ENCODE measurements at places on chromosomes 5 and 9. TPM values are rescaled to one million over a fixed set of nuclear protein-coding genes. Genes with fewer than 3 reads are reported as not detected.

DNA sequence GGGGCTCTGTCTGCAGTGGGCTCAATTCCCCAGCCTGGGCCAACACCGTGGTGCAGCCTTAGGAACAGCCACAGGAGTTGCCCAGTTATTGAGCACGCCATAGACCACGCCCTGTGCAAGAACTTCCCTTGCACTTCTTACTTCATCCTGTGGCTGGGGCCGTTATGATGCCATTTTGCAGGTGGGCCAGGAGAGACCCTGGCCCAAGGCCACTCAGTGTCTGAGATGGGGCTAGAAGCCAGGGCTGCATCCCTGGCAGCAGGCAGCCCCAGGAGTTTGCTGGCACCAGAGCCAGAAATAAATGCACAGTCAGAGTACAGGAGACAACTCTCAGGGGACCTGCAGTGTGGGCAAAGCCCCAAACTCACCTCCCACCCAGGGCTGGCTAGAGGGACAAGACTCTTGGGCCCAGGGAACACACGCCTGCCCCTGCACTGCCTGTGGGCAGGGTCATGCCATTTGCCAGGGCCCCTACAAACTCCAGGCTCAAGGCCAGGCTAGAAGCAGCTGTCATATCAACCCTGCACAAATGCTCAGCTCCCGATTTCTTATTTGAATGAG is 6.7 kb downstream of the CORO2A start:
- DNase-seq: no peak

- no peak for DNase-seq
Measured at GRCh38 chr5:149313151-149313841, 32.0 kb upstream of the GRPEL2 start.

GRCh38 chr5:93894601-93895354 is 153.4 kb upstream of the POU5F2 start:
- DNase-seq: no peak

DNA sequence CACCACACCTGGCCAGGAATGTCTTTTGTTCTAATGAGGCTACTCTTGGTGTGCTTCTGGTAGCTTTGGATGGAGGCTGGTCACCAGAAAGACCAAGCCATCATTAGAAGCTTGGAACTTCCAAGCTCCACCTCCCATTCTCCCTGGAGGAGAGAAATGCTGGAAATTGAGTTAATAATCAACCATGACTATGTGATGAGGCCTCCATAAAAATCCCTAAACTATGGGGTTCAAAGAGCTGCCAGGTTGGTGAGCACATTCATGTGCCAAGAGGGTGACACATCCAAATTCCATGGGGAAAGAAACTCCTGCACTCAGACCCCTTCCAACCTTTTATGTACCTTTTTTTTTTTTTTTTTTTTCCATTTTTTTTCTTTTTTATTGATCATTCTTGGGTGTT is 105.5 kb upstream of the SPATA31C2 start:
- DNase-seq: no peak

GRCh38 chr5:31104775-31105174 is 88.7 kb upstream of the CDH6 start:
- DNase-seq: no peak

DNA sequence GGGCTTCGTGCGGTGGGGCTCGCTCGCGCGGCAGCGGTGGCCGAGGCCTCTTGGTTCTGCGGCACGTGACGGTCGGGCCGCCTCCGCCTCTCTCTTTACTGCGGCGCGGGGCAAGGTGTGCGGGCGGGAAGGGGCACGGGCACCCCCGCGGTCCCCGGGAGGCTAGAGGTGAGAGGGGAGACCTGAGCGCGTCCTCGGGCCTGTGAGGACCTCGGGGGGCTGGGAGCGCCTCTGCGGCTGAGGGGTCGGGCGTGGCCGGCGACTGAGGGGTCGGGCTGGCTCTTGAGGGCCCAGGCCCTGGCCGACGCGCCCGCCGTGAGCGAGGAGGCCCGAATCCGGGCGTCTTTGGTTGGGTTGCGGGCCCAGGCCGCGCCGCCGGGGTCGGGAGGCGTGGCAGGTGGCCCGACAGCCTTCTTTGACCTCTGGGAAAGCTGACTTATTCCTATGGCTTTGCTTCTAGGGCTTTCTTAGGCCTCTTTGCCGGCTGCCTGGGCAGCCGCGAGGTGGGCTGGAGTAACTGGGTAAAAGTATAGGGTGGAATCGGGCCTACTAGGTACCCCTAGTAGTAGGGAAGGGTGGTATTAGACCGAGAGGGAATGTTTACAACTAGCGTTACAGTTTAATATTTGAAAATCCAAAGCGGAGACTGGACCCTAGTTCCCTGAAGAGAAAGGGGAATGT is at the start of gene CANX:
TSS of gene CANX (plus strand) at position 33 of the 681 bp plus-strand sequence. CDS start 6,715 bp downstream, outside the sequence.
- no peak for DNase-seq

DNA sequence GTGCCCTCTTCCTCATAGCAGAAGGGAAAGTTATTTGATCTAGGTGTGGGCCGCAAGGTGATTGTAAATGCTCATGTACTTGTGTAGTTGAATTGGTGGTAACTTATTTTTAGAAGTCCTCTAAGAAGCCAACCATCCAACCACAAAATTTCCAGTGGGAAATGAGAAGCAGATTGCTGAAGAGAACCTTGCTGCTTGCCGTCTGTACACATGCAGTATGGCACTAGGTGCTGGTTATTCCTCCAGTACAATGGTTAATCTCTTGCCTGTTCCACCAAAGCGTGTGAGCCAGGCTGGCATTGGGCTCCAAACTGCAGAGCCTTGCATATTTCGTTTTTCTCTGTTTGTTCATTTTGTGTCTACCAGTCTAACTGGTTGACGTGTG is 28.0 kb downstream of the PIP5K1B start:
- no peak for DNase-seq

DNA sequence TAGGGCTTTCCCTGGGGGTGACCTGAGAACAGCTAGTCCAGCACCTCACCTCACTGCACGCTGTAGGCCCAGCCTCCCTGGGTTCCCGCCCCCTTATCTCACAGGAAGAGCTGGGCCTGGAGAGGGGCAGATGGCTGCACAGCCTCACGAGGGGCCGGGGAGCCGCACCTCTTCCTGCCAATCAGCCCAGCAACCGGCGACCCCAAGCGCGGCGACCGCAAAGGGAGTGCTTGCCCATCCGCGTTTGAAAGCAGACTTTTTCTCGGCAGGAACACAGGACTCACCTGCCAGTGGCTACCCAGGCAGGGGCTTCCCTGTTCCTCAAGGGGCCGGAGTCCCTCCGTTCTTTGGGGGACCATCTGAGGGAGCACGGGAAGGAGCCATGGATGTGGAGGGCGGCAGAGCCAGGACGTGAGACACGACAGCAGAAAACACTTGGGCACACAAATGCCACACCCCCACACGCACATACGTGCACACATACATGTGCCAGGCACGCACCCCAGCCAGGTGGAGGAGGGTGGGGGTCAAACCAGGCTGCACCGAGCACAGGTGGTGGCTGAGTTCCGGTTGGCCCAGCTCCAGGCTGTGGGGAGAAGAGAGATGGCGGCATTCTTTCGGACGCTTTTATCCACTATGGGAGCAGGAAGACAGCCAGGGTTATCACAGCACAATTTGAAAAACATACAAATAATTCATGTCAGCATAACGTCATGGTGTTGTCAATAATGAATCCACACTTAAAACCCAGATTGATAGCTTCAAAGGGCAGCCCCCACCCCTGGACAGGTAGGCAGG is 11.3 kb downstream of the TMEM250 start:
- DNase-seq: no peak

DNA sequence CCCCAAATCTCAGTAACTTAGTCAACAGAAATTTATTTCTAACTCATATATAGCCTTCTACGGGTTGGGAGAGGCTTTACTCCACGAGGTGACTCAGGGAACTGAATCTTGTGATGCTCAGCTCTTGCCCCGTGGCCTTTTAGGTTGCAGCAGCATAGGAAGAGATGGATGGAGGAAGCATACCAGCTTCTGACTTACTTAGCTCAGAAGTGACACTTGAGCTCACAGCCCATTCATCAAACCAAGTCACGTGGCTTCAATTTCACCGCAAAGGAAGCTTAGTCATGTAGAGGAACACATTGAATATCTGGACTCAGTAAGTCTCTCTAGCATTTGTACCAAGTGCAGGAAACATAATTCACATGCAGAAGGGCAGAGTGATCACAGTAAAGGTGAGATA is 124.1 kb upstream of the KCNN2 start:
- DNase-seq: peak; percentile 65

- DNase-seq: no peak
Measured at GRCh38 chr5:27083449-27084415, 45.3 kb upstream of the CDH9 start.

DNA sequence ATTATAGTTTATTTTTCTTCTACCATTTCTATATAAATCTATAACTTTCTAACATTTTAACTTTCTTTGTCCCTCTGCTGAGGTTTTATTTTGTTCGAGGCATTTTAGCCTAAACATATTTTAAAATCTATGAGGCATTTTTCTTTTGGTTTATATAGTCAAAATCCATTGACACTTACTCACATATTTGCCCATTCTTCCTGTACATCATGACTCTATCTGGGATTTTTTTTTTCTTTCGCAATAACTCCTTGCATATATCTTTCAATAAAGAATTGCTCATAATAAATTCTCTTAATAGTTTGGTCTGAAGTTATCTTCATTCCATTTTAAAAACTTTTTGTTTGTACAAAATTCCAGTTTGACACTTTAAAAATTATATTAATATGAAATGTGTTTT is 632.3 kb downstream of the TLE4 start:
- DNase-seq: no peak

GRCh38 chr9:94056442-94056974 is 27.8 kb upstream of the PTPDC1 start:
- DNase-seq: peak; percentile 16

DNA sequence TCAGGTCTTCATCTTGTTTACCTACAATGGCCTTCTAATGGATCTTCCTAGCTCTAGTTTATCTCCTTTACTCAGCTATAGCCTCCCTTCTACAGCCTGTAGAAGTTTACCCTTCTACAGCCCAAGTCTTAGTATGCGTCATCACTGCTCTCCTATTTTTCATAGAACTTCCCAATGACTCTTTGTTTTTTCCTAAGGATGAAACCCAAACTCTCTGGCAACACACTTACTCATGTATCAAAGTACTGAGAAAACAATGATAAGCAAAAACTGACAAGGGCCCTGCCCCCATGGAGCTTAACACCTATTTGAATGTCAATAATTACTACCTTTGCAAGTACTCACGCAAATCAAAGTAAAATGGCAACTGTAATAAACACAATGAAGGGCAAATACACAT is 33.7 kb downstream of the LEAP2 start:
- peak; percentile 31 for DNase-seq

- no peak for DNase-seq
Measured at GRCh38 chr5:150544611-150545219, 36.8 kb downstream of the NDST1 start.

GRCh38 chr5:157608972-157609565 is 33.5 kb upstream of the ADAM19 start:
- no peak for DNase-seq

DNA sequence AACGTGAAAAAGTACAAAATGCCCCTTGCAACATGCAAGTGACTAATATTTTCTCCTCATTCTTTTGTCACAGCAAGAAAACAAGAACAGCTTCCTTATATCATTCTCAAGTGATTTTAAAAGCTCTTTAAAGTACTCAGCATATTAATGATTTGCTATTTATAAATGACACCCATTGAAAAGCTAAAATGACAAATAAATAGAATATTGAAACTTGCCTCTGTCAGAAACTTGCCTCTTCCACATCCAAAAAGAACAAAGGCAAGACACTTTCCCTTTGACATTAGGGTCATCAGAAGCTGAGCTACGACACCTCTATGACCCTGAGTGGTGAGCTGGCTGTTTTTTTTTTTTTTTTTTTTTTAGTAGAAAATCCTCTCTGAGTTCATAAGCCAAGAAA is 339.6 kb upstream of the ITGA1 start:
- DNase-seq: no peak

DNA sequence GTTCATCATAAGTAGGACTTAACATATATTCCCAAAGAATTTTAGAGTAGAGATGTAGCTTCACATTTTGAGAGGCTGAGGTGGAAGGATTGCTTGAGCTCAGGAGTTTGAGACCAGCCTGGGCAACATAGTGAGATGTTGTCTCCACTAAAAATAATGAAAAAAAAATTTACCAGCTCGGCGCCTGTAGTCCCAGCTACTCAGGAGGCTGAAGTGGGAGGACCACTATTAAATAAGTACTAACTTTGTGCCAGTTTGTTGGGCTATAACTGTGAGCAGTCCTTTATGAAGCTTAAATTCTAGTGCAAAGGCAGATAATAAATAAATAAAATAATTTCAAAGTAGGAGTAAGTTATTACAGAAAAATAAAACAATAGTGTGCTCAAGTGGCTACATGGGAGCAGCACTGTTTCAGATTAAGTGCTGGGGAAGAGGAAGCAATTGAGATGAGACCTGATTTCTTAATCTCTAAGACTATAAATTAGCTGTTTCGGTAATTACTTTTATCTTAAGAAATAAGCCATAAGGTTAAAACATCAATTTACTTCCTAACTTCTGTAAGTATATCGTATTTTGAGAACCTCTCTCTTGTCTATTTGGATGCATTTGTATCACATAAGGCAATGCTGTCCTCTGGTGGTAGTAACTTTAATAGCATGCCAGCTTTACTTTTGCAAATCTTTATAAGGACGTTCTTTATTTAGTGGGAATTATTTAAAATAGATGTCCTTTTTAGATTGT is 98.9 kb downstream of the CSNK1G3 start:
- peak; percentile 54 for DNase-seq

- DNase-seq: no peak
Measured at GRCh38 chr9:78191931-78192330, 43.9 kb upstream of the CEP78 start.

DNA sequence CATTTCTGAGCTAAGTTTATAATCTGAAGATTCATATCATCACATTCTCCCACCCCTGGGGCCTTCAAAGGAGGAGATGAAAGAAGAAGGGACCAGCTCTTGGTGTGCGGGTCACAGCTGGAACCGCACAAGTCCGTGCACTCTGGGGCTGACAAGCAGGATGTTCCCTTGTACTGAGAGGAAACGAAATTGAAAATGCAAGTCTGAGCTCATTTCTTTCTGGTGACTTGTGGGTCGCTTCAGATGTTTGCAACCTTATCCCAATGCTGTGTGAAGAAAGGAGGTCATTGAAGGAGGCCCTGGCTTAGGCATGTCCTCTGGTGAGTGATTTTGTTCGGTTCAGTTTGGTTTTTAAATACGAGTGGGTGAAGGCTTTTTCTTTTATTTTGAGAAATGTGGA is 59.6 kb downstream of the C9orf152 start:
- DNase-seq: no peak

DNA sequence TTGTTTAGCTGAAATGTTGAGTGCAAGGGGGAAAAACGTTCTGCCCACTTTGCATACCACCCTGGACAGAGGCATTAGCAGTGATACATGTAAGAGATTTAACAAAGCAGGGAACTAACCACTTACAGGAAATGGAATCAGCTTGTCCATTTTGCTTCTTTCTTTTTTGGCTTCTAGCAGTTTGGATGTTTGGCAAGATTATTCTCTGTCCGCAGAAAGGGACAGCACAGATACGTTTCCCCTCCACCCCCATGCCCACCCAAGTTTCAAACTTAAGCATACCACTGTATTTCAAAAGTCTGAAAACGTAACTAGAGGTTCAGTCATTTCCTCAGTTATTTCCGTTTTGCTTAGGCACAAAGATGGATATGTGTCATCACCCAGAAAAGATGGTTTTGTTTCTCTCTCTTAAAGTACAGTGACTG is 118.4 kb downstream of the GDNF start:
- DNase-seq: no peak

The WWC1 gene
- total RNA-seq: 8.5 TPM

The GEMIN5 gene
- 13.7 TPM for total RNA-seq

The C9orf78 gene
- total RNA-seq: 46.3 TPM

Data from glomerular endothelial cell (primary cell).